ENCODE measurements at places on chromosomes 3 and 15.

- DNase-seq: no peak
These were observed 14.3 kb downstream of the TPM1 start for GRCh38 chr15:63056829-63057228.

GRCh38 chr15:81886591-81886990 lies 159.2 kb downstream of the MEX3B start:
- DNase-seq: no peak

DNA sequence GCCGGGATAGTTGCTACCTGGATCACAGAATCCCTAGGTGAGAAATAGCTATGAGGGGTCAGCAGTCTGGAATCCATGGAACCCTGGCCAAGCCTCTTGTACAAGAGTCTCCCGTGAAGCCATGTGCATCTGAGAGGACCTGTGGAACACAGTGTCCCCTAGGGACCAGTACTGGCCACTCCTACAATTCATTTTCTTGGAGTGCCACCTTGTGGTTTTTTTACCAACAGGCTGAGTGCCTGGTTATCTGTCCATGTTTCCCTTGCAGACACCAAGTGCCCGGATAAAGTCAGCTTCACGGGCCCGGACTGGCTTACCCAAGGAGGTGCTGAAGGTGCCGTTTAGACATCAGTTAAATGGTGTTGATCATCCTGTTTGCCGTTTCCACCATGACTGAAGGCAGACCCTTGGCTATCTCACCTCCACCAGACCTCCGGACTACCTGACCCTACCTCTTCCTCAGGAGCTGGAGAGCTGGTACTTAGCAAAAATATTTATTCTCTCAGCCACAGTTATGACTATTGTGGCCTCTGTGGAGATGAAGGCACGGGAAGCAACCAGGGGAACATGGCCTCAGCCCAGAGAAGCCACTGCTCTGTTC lies 93.9 kb downstream of the RBPMS2 start:
- DNase-seq: no peak

DNA sequence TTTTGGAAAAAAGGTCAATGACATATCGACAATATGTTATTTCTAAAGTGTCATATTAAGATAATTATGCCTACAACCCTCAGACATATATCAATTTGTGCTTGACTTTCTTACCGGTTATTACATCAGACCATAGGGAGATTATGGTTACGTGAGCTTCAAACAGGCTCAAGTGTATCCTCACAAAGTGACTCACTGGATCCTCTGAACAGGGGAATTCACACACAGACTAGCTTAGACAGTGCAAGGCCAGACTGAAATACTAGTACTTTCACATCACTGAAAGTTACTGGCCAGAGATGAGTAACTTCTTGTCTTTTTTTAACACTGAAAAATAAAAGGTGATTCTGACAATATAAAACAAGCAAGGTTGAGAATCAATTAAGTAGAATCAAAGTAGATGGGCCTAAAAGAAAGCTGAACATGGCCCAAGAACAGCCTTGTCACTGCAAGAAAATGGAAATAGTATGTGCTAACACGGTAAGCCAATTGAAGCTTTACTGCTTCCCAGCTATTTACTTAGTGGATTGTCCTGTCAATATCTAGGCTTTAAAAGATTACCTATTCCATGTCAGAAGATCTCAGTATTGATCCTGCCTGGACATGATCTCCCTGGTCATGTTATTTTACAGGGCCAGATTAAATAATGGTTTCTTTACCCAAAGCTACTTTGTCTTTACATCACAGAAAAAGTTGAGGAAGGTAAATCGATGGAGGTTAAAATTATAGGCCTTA lies 848.6 kb downstream of the ROBO1 start:
- peak; percentile 80 for DNase-seq

DNA sequence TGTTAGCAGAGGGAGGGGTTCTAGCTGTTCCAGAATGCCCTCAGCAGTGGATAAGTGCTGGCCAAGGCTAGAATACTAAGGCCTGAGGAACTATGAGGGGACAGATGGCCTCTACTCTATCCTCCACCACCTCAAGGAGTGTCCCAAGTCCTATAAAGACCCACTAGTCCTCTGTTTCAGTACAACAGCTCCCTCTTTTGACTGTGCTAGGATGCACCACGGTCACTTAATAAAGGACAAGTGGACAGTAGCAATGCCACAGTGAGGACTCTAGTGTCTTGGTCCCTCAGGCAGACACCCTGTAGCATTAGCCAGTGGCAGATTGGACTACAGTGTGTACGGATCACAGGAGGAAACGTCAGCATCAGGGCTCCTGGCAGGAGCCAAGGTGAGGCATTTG lies 171.8 kb upstream of the PROK2 start:
- DNase-seq: no peak

DNA sequence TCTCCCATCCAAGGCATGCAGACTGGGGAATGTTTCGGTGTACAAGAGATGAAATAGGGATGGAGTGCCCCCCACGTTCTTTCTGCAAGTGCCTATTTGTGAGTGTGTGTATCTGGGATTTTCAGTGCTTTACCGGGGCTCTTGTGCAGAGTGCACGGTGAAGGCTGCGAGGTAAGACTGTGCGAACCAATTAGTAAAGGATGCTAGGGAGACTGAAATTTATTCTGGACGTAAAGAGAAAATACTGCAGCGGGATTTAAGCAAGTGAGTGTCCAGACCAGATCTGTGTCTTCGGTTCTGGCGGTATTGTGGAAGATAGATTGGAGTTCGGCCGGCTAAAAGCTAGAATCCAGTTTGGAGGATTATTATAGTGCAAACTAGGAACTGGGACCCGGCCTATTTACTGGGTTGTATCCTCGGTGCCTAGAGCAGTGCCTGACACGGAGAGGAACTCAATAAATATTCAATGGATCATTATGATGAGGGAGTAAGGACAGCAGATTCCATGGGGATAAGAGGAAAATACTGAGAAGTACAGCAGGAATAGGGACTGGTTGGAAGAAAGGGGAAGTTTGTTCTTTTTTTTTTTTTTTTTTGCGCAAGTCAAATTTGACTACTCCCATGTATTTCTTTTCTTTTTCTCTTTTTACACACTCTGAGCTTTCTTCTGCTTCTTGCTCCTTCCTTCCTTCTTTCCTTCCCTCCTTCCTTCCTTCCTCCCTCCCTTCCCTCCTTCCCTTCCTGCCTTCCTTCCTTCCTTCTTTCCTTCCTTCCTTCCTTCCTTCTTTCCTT lies 580 bp upstream of the MAGEF1 start:
- DNase-seq: no peak

GRCh38 chr3:24428481-24428880 lies 66.2 kb downstream of the THRB start:
- no peak for DNase-seq

GRCh38 chr3:187979564-187979963 lies 174.4 kb upstream of the LPP start:
- no peak for DNase-seq

GRCh38 chr3:31701286-31701685 lies 168.6 kb downstream of the STT3B start:
- no peak for DNase-seq

DNA sequence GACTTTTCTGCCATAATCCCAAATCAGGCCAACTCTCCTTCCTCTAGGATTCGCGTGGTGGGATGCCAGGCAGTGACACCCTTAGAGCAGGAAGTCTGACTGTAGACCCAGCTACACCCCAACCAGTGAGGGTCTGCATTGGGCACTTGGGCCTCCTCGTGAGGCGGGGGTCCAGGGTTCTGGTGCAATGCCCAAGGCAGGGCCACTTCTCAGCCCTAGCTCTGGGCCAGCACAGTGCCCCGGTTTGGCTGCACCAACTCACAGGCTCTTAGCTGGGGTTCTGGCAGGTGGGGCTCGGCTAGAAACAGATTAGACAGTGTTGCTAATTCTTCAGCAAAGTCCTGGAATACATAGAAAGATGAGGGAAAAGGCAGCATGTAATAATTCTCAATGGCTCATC lies 12.7 kb downstream of the CDAN1 start:
- DNase-seq: no peak

- no peak for DNase-seq
These were observed 16.6 kb downstream of the LRRC2 start for GRCh38 chr3:46549408-46549904.

GRCh38 chr3:150210461-150211110 lies 197.5 kb upstream of the TSC22D2 start:
- no peak for DNase-seq

- peak; percentile 12 for DNase-seq
These were observed 304.8 kb downstream of the LPP start for GRCh38 chr3:188458756-188459155.

DNA sequence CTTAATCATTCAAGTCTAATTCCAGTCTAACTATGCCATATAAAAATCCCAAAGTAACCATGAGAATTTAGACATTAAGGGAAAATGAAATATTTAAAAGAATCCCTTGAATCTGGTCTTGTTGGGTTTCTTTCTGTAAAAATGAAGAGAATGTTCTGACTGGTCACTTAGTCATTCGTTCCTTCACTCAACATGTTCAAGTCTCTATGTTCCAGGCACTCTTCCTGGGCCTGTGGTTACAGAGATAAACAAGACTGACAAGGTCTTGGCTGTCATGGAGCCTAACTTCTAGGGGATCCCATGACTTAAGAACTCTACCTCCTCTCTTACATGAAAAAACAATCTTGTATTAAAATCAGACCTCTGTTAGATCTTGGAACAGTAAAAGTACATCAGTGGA lies 638.6 kb upstream of the TBL1XR1 start:
- DNase-seq: peak; percentile 85

Measured in stromal cell of bone marrow (primary cell).